Bronchial epithelial cell (primary cell): ENCODE measurements at places on chromosomes 13 and 19.

DNA sequence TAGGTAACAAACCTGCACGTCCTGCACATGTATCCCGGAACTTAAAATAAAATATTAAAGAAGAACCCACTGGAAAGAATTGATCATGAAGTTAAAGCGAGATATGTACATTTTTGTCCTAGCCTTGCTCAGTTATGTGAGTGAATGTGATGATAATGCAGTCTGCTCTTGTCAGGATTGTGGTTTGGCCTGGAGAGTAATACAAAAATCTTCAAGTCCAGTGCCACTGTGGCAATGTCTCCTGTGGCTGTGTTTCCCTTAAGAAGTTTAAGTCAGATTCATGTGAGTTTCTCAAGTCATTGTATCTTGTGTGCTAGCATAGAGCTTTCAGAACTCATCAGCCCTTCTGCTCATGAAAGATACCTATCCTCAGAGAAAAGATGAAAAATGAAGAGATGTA is 18.0 kb upstream of the ITGBL1 start:
- DNase-seq = no peak

- DNase-seq = no peak
Measured at GRCh38 chr19:56750658-56751057, 79.1 kb upstream of the ZNF835 start.

DNA sequence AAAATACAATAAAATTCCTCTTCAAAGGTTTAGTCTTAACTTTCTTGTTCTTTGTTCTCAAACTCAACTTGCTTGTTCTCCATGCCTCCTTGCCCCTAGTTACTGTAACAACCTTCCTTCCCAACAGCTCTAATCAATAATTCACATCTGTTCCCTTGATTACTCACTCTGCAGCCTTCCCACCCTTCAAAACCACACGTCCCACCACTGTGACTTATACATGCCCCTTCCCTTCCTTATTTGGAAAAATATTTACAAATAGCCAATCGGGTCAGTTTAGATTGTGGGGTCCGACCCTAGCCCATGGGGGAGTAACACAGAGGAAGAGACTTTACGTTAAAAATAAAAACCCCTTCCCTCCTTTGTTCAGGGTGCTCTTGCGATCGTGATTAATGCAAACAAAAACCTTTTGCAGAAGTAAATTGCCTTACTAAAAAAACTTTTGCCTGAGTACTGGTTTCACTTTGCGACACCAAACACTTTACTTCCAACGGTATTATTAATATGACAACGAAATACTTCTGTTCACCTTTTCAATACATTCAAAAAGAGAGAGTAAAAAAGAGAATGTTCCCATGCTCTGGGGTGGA is 512 bp upstream of the ZNF93 start:
- peak; percentile 17 for DNase-seq

DNA sequence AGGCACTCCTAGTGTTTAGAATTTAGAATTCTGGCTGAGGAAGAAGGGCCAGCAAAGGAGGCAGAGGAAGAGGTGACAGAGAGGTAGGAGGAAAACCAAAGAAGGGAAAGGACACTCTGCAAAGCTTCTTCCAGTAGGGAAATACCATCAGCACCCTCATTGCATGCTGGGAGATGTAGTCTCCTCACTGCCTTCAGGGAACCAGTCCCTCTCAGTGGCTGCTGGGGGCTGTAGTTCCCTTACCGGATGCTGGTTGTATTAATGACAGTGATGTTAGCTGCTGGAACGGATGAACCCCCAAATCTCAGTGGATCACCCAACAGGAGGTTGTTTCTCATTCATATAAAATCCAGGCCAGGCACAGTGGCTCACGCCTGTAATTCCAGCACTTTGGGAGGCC is 10.1 kb downstream of the GRIN2D start:
- DNase-seq = peak; percentile 66

- peak; percentile 21 for DNase-seq
Measured at GRCh38 chr13:38824342-38824741, 137.5 kb downstream of the FREM2 start.

GRCh38 chr13:58151452-58151851 is 519.9 kb downstream of the PCDH17 start:
- DNase-seq = no peak

DNA sequence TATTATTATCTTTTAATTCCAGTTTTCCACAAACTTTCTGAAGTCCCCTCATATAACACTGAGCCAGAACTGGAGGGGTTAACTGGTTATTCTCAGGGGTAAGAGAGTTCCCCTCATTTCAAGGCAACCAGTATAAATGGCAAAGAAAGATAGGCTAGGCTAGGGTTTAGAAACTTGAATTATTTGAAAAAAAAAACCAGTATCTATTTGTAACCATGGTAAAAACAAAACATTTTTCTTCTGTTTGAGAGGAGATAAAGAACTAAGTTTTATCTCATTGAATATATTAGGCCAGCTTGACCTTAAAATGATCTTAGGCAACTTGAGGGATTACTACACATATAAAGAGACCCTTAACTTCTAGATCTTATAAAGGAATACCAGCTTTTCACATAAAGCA is 19.6 kb downstream of the SUPT20H start:
- no peak for DNase-seq

- DNase-seq = no peak
Measured at GRCh38 chr13:25990801-25991200, 61.0 kb downstream of the SHISA2 start.
